ENCODE measurements at places on chromosomes 7 and 10.
A peak's percentile ranks its signal among the peaks of the same experiment; 100 is the strongest.

- DNase-seq: no peak
Measured at GRCh38 chr10:100524638-100525037, 5.0 kb upstream of the SEC31B start.

DNA sequence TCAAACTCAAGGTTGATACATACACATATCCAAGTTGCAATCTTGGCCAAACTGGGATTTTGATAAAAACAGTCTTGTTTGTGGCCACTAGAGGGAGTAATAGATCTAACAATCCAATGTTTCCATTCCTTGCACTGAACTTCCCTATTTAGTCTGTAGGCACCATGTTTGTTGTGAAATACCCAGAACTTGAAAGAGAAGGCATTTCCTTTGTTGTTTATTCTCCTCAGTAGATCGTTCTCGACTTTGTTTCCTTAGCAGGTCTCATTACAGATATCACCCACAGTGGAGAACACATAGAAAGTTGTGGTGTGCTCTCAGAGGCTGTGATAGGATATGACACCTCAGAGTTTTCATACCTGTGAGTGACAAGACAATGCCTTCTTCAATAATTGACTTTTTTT, 70.3 kb upstream of the MXI1 start:
- DNase-seq: peak; percentile 79

GRCh38 chr10:34699904-34700517, 115.1 kb downstream of the PARD3 start:
- no peak for DNase-seq

DNA sequence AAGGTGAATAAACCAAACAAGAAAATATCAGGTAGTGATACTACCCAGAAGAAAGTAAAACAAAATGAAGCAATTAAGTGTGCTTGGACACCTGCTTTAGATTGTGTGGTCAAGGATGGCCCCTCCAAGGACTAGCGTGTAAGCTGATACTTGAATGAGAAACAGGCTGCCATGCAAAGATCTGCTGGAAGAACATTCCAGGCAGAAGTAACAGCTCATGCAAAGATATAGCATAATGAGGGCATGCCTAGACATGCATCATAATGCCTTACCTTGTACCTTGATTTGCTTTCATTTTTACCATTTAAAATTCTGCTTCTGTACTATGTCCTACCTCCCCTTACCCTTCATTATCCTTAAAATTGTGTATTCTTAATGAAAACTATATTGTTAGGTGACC, 74.8 kb upstream of the HDAC9 start:
- no peak for DNase-seq

- DNase-seq: no peak
Measured at GRCh38 chr10:113552701-113553100, at the start of gene HABP2. TSS of gene HABP2 (plus strand) at chr10:113553053. CDS start at chr10:113553122, 69 bp downstream.

- no peak for DNase-seq
Measured at GRCh38 chr10:129875993-129876726, 87.9 kb downstream of the EBF3 start.

GRCh38 chr7:130207642-130208041, at the start of gene SSMEM1:
TSS of gene SSMEM1 (plus strand) at chr7:130207860. CDS start at chr7:130207911, 51 bp downstream.
- DNase-seq: no peak

GRCh38 chr10:52539463-52539862, 225.4 kb downstream of the DKK1 start:
- peak; percentile 67 for DNase-seq

GRCh38 chr7:112882991-112883390, 92.8 kb upstream of the TMEM168 start:
- DNase-seq: peak; percentile 29

- DNase-seq: no peak
Measured at GRCh38 chr10:97974526-97975525, 55.6 kb downstream of the CRTAC1 start.

GRCh38 chr7:24119852-24120251, 164.1 kb upstream of the NPY start:
- DNase-seq: no peak

- no peak for DNase-seq
Measured at GRCh38 chr10:28790146-28790545, 112.8 kb downstream of the BAMBI start.

GRCh38 chr7:104857458-104858425, 156.3 kb upstream of the KMT2E start:
- DNase-seq: no peak

DNA sequence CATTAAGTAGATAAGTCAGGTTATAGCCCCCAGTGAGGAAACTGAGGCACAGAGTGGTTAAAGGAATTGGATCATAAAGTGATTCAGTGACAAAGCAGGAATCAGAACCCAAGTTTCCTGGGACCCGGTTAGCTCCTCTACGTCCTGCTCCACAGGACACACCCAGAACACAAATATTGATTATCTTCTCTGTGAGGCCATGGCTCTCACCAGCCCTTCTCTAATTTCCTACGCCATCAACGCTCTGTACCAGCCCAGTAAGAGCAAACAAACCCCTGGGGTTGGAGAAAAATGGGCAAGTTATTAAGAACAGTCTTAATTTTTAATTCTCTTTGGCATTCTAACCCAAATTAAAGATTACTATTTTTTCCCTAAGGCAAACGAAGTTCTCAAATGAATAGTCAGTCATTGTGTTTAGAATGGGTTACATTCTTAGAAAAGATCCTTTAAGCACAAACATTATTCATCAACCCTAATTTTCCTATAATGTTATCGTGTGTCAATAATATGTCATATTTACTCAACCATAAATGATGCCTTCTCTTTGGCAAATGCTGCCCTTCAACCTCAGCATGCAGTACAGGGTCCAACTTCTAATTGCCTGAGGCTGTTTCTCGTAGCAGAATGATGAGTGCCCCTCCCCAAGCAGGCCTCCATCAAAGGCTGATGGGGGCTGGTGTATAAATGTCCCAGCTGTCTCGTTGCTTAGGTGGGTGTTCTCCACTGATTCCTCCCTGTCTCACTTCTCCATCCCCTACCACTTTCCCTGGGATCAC, 25.4 kb upstream of the TM9SF3 start:
- DNase-seq: no peak

DNA sequence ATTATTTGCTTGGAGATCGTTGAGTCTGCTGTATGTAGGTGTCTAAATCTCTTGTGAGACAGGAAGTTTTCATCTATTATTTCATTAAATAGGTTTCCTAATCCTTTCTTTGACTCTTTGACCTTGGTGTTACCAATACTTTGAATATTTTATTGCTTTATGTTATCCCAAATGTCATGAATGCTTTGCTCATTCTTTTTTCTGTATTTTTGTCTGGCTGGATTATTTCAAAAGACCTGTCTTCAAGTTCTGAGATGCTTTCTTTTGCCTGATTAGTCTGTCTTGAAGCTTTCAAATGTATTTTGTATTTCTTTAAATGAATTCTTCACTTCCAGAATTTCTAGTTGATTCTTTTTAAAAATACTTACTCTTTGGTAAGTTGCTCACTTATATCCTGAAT, 27.3 kb downstream of the UBE3C start:
- DNase-seq: no peak

DNA sequence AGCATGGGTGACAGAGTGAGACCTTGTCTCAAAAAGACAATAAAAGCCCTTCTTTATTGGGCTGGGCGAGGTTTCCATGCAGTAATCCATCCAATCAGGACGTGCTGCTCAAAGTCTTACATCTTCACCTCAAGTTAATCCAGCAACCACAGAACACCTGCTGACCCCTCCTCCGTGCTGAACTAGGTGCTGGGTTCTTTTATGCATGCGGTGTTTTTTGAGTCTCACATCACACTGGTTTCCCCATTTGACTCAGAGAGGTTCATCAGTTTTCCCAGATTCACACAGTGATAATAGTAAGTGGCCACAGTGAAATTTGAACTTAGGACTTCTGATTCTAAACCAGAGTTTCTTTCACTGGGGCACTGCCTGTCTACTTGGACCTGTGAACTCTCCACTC, 58.3 kb upstream of the GTF2I start:
- DNase-seq: no peak
